ENCODE measurements at places on chromosomes 13 and 19.

GRCh38 chr19:47110521-47111005 lies 3.0 kb downstream of the ZC3H4 start:
- peak; percentile 37 for DNase-seq

DNA sequence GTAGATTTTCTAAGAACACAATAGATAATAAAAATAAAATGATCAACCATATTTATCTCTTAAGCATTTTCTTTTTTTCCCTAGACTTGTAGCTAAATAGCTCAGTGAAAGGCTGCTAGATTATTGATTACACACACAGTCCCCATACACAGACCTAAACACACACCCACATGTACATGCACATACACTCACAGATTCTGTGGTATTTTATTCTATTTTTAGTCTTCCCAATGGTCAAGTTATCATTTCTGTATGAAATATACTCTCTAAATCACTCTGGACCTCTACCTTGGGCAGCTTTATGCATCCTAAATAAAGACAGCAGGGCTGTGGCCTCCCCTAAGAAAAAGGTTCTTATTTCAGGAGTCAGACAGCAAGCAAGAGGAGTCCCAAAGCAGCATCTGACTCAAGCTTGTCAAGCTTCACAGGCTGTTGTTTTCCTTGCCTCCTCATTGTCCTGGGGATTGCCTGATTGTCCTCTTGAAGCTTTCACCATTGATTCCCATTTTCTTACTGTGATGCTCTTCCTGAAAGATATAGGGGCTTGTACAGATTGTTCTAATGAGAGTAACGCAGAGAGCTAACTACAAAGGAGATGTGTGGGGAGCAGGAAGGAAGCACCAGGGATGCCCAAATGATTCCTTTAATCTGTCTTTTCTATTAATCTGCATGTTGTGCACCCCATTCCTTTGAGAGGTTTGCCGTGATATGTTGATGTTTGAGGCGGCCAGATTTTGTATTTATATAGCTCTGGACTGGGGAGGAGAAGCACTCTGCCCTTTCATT lies 986.5 kb downstream of the PCDH17 start:
- no peak for DNase-seq

- DNase-seq: no peak
Observed at GRCh38 chr13:27917121-27917947, 2.5 kb upstream of the PDX1 start.

- DNase-seq: no peak
Observed at GRCh38 chr13:96460609-96461008, 370.7 kb downstream of the HS6ST3 start.
